Activated CD4-positive, alpha-beta memory T cell treated with anti-CD3 and anti-CD28 coated beads for 36 hours (primary cell): ENCODE measurements at places on chromosomes 12 and 14.

GRCh38 chr14:105213361-105213760 lies 32.2 kb upstream of the NUDT14 start:
- no peak for DNase-seq

- DNase-seq, result peak; percentile 15
Measured at GRCh38 chr12:64571411-64571810, 38.9 kb upstream of the RASSF3 start.

GRCh38 chr12:116078396-116078795 lies 199.1 kb downstream of the MED13L start:
- no peak for DNase-seq

GRCh38 chr12:131202592-131203378 lies 249.1 kb downstream of the ADGRD1 start:
- no peak for DNase-seq

DNA sequence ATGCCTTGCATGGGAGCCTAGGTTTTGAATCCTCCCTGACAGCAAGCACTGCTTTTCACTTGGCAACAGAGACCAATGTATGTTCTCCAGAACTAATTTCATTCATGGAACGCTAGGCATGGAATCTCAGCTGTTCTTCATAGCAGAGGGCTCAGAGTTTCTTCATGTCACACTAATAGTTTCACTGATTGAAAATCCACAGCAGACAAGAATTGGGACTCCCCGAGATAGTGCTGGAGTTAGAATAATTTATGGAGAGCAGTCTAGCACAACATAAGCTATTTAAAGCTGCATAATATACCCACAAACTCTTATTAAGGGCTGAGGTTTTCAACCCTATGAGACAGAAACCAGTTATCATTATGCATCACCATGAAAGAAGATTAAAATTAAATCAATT lies 342.5 kb downstream of the TMEM132D start:
- no peak for DNase-seq

GRCh38 chr12:114669401-114670290 lies 14.3 kb downstream of the TBX3 start:
- DNase-seq, result no peak

DNA sequence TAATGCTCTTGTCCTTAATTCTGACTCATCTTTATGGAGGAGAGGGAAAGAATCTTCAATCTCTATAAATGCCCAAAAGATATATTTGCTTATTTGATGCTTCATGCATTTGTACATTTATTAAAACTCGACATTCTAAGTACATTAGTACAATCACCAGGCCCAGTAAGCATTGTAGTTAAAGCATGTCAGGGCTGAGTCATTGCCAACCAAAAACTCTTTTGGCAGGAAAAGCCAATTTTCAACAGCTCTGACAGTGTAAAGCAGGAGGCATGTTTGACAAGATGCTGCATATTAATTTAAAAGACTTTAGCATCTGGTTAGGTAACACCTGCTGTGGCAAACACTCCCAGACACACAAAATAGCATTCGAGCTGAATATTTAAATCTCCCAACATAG lies 290.9 kb downstream of the PPFIA2 start:
- DNase-seq, result no peak

DNA sequence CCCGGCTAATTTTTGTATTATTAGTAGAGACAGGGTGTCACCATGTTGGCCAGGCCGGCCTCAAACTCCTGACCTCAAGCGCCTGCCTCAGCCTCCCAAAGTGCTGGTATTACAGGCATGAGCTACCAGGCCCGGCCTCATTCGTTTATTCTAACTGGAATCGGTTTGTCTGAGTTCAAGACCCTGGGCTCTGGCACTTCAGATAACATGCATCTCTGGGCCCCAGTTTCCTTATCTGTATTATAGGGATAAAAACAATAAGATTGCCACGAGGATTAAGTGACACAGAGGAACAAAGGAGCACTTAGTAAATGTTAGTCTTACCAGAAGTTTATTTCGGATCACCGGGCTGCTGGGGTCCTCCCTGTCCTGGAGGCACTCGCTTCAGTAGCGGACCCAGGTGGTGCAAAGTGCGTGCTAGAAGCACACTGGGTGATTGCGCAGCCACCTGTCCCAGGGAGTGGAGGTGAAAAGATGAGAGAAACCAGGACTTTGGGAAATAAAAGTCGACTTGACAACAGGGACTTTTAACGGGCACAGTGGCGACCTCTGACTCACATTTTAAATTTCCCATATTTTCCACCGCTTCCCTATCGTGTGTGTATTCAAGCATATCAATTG lies 37.5 kb downstream of the ACACB start:
- DNase-seq, result no peak

GRCh38 chr14:88669346-88669745 lies 106.5 kb downstream of the ZC3H14 start:
- DNase-seq, result no peak

GRCh38 chr12:109258201-109258600 lies 50.9 kb downstream of the FOXN4 start:
- DNase-seq, result no peak

DNA sequence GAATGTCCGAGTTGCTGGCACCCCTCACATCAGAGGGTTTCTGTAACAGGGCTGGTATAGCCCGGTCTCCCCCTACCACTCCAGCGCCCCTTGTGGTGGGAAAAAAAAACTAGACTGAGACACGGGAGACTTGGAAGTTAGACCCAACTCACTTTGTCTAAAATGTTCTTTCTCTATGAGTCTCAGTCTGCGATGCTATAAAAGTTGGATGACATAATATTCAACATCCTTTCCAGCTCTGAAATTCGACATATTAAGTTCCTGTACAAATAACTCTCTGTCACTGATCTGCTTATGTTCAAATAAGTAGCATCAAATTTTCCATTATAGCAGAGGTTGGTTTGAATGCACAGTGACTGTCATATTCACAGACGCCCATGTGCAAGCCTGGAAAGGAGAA lies 25.7 kb upstream of the TC2N start:
- peak; percentile 52 for DNase-seq

DNA sequence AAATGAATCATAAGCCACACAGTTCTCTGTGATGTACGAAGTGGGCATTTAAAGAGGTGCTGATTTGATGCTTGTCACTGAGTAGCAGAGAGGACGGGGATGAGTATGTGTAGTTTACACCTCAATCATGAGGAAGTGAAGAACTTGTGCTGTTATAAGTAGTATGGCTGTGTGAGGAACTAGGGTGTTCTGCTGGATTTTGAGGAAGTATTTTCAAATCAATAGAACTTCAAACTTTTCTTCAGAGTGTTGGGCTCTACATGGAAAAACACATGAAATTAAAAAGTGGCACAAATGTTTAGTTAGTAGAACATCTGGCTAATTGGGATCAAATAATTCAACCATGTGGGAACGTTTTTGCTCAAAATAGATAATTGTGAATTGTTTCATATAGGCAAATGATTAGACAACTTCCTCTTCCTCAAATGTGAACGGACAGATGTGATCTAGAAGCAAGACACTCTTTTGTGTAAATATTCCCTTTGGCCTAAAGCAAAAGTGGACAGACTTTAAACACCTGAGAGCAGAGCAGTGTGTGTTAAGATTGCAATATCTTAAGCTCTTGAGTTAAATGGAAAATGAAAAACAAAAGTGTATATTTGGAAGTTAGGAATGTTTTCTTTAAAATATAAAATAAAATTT lies 168.5 kb downstream of the NAV3 start:
- no peak for DNase-seq

GRCh38 chr14:63483315-63483714 lies 59.9 kb downstream of the PPP2R5E start:
- no peak for DNase-seq

GRCh38 chr12:6230321-6231110 lies 30.3 kb downstream of the CD9 start:
- DNase-seq, result peak; percentile 75

DNA sequence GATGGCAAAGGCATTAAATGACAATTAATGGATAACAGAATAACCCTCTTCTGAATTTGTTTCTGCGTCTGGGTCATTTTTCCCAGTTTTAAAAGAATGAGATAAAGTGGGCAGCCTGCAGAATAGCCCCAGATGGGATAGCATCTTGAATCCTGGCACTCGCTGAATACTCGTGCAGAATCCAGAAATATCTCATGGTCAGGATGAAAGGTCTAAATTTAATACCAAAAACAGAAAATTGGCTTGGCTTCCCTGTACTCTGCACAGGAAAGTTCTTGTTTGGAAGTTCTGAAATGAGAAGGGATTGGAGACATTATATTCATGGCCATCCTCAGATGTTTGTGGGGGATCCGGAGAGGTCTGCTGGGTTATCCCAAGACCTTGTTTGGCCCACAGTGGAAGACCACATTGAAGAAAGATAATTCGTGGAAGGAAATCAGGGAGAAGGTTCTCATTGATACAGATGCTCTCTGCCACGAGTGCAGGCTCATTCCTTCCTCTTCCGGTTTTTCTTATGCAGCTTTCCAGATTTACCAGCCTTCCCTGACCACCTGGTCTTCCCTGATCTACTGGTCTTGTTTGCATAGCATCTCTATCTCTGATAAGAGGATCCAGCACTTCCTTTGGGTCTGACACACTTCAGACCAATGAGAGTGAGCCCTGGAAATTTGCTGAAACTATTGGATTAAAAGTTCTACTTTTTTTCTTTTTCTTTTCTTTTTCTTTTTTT lies 6.0 kb upstream of the IFT81 start:
- no peak for DNase-seq

GRCh38 chr12:108282676-108283075 lies 56.4 kb downstream of the CMKLR1 start:
- no peak for DNase-seq

DNA sequence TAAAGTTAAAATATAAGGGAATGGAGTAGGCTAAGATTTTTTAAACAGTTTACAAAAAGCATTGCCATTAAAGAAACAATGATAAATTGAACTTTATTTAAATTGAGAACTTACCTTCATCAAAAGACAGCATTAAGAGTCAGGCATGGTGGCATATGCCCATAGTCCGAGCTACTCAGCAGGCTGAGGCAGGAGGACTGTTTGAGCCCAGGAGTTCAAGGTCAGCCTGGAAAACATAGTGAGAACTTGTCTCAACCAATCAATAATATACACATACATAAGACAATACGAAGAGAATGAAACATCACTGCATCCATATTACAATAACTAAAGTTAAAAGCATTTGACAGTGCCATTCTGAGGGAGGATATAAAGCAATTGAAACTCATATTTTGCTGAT lies 97.6 kb downstream of the FOXA1 start:
- no peak for DNase-seq

GRCh38 chr14:48963231-48963790 lies 622.9 kb downstream of the RPS29 start:
- DNase-seq, result no peak

DNA sequence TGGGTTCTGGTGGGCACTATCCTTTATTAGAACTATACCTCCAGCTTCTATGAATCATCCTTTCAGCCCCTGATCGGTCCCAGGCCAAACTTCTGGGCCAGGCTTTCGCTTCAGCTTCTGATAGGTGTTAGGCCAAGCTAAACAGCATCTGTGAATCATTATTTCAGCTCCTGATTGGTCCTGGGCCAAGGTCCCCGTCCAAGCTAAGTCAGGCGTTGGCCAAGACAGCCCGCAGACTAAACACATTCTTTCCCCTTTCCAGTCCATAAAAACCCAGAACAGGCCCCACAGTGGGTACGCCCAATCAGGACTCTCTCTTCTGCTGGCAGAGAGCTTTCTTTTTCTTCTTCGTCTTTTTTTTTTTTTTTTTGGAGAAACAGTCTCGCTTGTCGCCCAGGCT lies 1808.9 kb upstream of the SEL1L start:
- no peak for DNase-seq

- no peak for DNase-seq
Measured at GRCh38 chr12:19171731-19172130, 42.2 kb downstream of the PLEKHA5 start.

- DNase-seq, result no peak
Measured at GRCh38 chr12:113332688-113333417, 2.1 kb downstream of the SLC8B1 start.

- DNase-seq, result no peak
Measured at GRCh38 chr12:49801141-49802063, 26.8 kb downstream of the NCKAP5L start.

- DNase-seq, result no peak
Measured at GRCh38 chr12:75542942-75543341, 31.5 kb upstream of the KRR1 start.

DNA sequence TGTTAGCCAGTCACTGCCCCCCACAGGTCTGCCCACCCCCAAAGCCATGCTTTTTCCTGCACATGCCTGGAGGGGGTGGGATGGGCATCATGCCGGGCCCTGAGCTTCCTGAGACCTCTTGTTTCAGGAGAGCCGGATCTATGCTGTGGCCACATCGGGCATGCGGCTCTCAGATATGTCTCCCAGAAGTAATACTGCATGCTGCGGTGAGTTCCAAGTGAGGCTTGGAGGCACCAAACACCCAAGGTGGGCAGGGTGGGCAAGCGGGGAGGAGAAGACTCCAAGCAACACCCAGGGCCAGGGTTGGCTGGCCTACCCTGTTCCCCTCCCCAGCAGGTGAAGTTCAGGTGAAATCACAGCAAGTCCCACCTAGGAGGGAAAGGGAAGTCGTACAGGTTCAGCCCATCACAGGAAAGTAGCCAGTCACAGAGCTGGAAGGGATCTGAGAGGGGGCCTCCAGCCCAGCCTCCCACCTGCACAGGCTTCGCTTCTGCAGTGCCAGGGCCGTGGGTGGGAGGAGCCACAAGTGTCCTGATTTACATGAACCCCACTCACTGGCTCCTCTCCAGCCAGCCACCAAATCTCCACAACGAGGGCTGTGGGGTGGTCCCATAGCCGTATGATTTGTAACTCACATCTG lies 30.9 kb downstream of the PIGH start:
- no peak for DNase-seq

DNA sequence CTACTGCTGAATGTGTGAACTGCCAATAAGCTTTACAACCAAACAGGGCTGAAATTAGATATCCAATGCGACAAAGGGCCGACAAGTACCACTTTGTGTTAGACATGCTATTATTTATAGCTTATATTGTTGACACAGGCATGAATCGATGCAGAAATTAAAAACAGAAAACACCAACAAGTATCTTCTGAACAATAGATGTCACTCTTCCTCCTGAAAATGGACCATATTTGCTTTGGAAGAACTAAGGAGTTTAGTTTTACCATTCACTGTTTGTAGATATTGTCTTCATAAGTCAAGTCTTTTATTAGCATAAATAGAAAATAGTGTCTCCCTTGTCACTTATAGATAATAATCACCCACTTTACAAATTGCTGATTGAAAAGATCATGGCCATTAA lies 86.5 kb downstream of the LRIG3 start:
- DNase-seq, result no peak

DNA sequence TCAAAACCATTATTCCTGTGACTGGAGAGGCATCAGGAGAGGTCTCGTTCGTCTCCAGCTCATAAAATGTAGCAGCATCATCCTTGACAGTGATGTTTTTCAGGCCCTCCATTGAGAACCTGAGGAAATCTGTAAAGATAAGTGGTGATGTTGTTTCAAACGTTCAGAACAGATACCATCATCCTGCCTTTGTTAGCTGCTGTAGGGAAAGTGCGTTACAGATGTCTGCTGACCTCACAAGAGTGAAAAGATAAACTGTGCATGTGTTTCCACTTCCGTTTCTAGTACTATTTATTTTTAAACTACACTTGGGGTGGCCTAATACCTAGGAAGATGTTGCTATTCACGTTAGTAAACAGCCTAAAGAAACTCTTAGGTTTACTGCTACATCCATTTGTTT lies 28.4 kb downstream of the BCL2L14 start:
- DNase-seq, result no peak

GRCh38 chr12:125075-125474 lies 58.5 kb downstream of the IQSEC3 start:
- no peak for DNase-seq
